ENCODE measurements at places on chromosomes 6 and 20.

GRCh38 chr6:16238057-16238962 is at the start of gene GMPR:
TSS of gene GMPR (plus strand) at chr6:16238587. CDS start at chr6:16238694, 107 bp downstream.
- peak; percentile 34 for DNase-seq

DNA sequence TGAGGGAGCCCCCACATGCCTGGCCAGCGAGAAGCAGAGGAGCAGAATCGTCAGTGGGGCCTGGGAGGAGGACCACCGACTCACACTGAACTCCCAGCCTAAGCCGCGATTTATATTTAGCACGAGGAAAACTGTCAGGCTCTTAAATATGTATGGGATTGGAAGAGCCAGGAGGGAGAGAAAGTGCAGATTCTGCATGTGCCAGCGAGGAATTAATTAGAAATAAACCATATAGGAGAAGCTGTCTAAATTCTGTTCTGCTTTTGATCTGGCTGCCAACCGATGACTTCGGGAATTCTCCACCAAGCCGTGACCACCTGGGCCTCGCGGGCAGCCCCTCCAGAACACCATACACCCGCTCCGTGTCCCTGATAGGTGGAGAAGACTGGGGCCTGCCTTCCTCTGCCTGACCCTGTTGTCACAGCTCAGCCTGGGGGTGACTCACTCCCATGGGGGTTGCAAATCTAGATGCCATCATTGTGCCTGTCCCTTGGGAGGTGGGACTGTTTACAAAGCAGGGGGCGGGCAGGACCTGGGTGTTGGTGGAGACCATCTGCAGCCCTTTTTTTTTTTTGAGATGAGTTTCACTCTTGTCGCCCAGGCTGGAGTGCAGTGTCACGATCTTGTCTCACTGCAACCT is 91.1 kb upstream of the PMEPA1 start:
- no peak for DNase-seq

DNA sequence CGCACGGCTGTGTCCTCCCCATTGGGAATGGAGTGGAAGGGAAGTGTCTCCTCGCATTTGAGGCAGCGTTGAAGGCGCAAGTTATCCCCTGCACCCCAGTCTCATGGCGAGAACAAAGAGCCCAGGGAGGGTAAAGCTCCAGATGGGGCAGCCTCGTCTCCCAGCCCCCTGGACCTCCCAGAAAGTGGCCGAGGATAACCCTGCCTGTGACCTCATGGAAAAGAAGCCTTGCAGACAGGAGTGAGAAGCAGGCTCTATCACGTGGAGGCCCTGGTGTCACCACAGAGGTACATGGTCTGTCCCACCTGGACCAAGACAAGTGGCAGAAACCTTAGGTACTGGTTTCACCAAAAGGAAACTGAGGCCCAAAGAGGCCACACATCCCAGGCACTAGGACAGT is 134.8 kb upstream of the RPS6KA2 start:
- no peak for DNase-seq

DNA sequence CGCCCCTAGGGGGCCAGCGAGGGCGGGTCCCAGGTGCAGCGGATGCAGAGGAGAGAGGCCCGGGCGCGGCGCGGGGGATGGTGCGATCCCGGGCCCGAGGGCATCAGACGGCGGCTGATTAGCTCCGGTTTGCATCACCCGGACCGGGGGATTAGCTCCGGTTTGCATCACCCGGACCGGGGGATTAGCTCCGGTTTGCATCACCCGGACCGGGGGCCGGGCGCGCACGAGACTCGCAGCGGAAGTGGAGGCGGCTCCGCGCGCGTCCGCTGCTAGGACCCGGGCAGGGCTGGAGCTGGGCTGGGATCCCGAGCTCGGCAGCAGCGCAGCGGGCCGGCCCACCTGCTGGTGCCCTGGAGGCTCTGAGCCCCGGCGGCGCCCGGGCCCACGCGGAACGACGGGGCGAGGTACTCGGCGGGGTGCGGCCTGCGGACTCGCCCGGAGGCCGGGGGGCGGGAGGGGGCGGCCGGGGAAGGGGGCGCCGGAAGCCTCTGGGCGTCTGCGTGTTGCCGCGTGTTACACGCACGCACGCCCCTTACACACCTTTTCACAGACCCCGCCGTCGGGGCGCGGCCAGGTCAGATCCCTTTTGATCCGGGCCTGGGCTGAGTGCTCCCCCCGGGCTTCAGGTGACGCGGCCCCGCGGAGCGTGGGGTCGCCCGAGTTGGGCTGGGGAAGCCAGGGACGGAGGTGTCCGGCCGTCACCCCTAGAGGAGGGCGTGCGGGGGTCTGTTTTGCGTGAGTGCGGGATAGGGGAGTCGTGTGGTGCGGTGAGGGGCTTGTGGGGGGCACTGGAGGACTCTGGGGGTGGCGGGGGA is 412 bp downstream of the TRIB3 start:
- DNase-seq, result peak; percentile 31

DNA sequence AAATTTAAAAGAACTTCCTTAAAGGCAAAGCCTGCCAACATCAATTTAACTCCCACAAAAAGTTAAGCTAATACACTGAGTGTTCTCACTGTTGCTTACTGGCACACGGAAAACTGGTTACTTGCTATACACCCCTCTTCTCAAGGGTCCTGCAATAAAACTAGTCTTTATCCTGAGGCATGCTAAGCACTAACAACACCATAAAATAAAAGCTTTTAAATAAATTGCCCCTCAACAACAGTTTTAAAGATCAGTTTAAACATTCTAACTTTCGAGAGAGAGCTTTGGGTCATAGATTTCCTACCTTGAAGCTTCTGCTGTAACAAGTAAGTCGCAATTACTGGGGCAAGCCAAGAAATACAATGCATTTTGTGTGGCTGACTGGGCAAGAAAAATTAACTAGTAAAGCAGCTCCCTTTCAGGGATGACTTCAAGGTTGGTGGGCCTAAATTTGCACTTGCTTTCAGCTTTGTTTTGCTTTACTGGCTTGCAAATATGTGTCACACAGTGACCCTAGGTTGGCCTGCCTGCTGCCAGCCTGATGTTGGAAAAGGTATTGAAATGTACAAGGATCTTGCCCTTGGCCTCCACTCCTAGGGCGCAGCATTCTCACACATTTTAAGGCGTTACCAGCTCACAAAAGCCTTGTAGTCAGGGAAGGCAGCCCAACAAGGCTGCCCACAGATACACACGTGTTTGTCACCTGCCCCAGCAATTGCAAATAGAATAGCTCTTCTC is 4.0 kb upstream of the HEY2 start:
- DNase-seq, result no peak

GRCh38 chr6:161117308-161117707 is 125.7 kb downstream of the MAP3K4 start:
- DNase-seq, result no peak

GRCh38 chr6:87905101-87905641 is 142.5 kb upstream of the SPACA1 start:
- DNase-seq, result no peak

- peak; percentile 22 for DNase-seq
Observed at GRCh38 chr6:141877275-141877983, 255.3 kb upstream of the GJE1 start.

GRCh38 chr20:47413189-47413588 is 56.7 kb upstream of the ZMYND8 start:
- DNase-seq, result no peak

DNA sequence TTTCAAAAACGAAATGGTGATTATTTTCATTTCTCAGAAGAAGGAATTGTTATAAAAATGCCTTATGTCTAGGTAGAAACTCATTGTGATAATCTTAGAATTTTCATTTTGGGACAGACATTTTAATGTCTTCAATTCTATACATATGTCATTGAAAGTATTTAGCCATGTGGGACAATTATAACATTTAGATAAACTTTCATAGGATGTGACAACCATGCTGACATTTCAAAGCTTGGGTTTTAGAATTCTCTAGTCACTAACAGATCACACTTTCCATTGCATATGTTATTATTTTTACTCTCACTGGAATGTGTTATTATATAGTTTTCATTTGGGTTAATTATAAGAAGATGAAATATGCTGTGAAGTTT is 4.9 kb downstream of the TAGAP start:
- no peak for DNase-seq

- no peak for DNase-seq
Observed at GRCh38 chr6:139337001-139337400, 37.4 kb downstream of the CITED2 start.

DNA sequence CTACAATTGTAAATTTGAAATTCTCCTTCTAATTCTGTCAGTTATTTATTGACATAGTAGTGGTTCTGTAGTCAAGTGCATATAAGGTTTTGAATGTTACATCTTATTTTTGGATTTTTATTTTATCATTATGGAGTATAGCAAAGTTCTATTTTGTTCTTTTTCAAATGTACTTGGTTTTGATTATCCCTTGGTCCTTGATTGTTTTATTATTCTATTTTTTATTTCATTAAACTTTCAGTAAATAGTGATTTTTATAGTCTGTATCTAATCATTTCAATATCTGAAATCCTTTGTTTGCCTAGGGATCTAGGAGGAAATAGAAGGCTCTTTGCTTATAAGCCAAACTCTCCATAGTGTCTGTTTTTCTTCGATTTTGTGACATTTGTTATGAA is 87.8 kb downstream of the HFE start:
- no peak for DNase-seq

- no peak for DNase-seq
Observed at GRCh38 chr20:34045930-34046725, 52.4 kb downstream of the RALY start.

DNA sequence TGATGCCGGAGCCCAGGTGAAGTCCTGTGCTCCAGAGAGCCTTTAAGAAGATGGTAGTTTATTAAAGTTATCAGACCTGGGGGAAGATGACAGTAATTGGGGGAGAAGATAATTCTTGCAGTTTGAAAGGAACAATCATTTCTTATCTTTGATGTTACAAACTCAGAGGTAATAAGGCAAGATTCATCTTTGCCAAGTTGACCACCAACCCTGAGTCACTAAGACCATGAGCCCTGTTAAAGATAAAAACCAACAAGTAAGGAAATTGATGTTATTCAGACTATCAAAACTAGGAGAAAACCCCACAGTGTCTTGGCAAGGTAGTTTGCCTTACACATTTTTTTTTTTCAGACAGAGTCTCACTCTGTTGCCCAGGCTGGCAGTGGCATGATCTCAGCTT is 73.1 kb downstream of the MKKS start:
- DNase-seq, result peak; percentile 84

- no peak for DNase-seq
Observed at GRCh38 chr6:19219931-19220330, 617.2 kb upstream of the ID4 start.

- no peak for DNase-seq
Observed at GRCh38 chr20:46324960-46325703, 16.8 kb upstream of the CDH22 start.

Data from fibroblast of lung (primary cell).